Activated CD4-positive, alpha-beta T cell treated with anti-CD3 and anti-CD28 coated beads for 48 hours (primary cell): ENCODE measurements at places on chromosomes 1 and 21.

GRCh38 chr21:45859762-45860357, 121.7 kb upstream of the COL6A1 start:
- no peak for DNase-seq

DNA sequence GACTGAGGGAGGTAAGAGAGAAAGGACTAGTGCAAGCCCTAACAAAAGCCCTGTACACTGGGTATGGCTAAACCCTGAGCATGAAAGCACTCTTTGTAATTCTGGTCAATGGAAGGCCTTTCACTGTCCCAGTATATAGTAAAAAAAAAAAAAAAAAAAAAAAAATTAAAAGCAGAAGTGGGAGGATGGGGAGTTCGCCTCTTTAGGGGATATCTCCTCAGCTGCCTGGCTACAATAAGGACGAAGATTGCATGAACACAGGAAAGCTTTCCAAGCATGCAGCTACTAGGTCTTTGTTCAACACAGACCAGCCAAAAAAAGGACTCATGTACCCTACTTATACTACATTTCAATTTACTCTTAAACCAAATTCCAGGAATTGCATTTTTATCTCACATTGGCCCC, 59.1 kb downstream of the EIF4G3 start:
- DNase-seq, result no peak

DNA sequence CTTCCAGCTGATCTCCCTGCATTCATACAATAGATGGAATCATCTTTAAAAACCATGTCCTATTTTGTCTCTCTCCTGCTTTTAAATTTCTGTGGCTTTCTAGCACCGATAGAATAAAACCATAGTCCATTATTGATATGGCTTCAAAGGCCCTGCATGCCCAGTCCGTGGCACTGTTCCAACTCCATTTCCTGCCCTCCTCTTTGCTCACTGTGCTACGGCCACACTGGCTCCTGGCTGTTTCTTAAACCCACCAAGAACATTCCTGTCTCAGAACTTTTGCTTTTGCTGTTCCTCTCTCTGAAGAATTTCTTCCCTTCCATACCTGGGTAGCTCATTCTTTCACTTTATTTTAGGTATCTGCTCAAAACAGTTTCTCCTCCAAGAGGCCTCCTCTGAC, 7.2 kb downstream of the SLAMF1 start:
- DNase-seq, result no peak

GRCh38 chr21:35005077-35005476, 44.0 kb downstream of the RUNX1 start:
- no peak for DNase-seq

GRCh38 chr1:208241512-208241911, 2.7 kb downstream of the PLXNA2 start:
- DNase-seq, result no peak

DNA sequence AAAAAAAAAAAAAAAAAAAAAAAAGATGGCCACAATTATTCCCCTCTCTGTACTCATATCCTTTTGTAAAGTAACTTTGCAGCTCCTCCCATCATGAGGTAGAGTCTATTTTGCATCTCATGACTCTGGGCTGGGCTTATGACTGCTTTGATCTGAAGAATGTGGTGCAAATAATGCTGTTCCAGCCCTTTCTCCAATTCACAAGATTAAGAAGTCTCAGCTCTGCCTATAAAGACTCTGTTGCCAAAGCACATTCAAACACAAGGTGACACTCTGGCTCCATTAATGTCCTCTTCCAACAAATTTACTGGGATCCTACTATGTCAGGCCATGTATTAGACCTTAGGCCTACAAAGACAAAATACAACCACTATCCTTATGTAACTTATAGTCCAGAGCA, 64.8 kb upstream of the PTCH2 start:
- DNase-seq, result no peak

DNA sequence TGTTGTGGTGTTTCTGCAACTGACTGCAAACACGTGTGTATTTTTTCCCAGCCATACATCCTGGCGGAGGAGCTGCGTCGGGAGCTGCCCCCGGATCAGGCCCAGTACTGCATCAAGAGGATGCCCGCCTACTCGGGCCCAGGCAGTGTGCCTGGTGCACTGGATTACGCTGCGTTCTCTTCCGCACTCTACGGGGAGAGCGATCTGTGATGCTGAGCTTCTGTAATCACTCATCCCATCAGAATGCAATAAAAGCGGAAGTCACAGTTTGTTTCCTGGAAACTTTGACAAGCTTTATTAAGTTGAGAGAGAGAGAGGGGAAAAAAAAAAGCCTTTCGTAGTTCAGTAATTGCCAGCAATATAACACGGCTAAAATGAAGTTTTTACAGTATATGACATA, 32.7 kb upstream of the MTR start:
- DNase-seq, result no peak

DNA sequence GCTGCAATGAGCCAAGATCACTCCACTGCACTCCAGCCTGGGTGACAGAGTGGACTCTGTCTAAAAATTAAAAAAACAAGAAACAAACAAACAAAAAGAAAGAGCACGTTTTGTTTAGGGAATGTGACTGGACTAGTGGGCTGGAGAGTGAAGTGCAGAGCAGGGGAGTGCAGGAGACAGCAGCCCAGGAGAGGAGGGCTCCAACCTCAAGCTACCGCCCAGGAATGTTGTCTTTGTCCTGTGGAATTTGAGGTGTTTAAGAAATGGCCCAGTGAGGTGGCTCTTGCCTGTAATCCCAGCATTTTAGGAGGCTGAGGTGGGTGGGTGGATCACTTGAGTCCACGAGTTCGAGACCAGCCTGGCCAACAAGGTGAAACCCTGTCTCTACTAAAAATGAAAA, 42.4 kb upstream of the MTF2 start:
- no peak for DNase-seq
